ENCODE measurements at places on chromosomes 3 and 15.

GRCh38 chr15:66917904-66918448, 147.4 kb upstream of the SMAD3 start:
- no peak for DNase-seq

- DNase-seq, result no peak
Measured at GRCh38 chr3:13530241-13531009, 18.5 kb upstream of the FBLN2 start.

- no peak for DNase-seq
Measured at GRCh38 chr3:6867269-6867668, 6.4 kb downstream of the GRM7 start.

DNA sequence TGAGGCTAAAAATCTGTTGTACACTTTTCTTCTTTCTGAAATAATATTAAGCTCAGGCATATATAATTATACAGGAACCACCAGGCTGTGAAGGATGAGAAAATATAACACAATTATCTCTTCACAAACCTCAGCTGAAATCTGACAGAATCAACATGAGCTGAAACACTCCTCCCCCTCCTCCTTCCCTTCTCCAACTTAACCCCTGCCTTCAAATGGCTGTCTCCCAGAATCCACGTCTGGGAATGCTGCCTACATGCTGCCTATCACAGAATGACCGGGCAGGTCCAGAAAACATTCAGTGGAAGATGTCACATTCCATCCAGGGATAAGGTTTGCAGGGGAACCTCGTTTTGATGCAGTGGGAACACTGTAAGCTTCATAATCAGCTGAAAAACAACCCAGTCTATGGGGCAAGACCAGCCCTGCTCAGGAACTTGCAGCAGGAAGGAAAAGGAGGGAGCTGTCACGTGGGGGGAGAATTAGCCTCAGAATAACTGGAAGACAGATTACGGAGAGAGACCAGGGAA, 44.0 kb upstream of the SEMA6D start:
- DNase-seq, result no peak

DNA sequence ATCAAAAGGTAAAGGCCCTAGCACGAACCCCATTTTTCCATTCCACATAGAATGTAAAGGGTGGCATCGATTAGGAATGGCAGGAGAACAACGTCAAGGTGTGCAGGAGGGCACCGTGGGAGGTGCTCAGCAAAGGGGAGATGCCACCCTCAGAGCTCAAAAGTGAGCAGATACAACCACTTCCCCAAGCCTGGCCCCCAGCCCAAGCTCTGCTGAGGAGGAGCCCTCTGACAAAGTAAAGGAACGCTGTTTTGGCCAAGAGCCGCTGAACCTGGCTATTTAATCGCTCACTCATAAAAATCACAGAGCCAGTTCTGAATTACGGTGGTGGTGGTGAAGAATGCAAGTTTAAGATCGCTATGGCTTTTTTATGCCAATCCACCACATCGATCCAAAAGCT, 12.4 kb downstream of the GNB5 start:
- no peak for DNase-seq

GRCh38 chr3:17478673-17479072, 263.8 kb downstream of the TBC1D5 start:
- no peak for DNase-seq

DNA sequence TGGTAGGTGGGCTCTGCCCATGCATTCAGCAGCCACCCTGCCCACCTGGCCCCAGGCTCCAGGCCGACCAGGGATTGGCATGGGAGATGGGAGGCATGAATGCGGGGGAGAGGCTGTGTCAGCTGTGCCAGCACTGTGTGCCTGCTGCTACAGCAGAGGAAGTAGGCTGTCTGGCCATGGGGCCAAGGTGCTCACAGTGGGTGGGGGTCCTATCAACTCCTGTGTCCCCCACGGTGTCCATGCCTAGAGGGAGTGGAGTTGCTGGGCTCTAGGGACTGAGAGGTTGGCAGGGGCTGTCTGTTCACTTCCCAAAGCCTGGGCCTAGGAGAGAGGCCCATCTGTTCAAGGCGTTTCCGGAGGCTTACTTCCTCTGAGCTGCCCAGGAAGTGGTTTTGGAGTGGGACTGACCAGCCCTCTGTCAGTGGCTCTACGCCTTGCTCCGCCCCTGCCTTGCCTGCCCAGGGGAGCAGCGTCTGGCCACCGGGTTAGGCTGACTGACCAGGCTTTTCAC, 5.8 kb downstream of the PRKCD start:
- peak; percentile 25 for DNase-seq

GRCh38 chr15:45231864-45232562, 20.0 kb upstream of the SLC28A2 start:
- no peak for DNase-seq

GRCh38 chr3:113531826-113532697, at the start of gene SIDT1:
Gene SIDT1, plus strand, starts transcription at chr3:113532555. Its CDS starts 467 bp downstream, at chr3:113533022.
- no peak for DNase-seq

- no peak for DNase-seq
Measured at GRCh38 chr15:69755551-69756310, 303.1 kb downstream of the RPLP1 start.

GRCh38 chr3:139353920-139354556, 10.2 kb downstream of the MRPS22 start:
- DNase-seq, result no peak

DNA sequence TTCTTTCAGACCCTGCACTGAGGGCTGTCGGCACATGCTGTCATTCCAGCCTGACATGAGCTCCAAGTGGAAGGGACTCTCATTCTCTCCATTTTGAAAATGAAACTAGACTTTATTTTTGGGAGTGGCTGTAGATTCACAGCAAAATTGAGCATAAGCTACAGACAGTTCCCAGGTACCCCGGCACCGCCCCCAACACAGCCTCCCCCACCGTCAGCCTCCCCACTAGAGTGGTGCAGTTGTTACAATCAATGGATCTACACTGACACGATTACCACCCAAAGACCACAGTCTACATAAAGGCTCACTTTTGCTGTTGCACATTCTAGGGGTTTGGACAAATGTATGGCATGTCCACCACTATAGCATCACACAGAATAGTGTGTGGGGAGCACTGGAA, 29.5 kb upstream of the FGD5 start:
- no peak for DNase-seq

DNA sequence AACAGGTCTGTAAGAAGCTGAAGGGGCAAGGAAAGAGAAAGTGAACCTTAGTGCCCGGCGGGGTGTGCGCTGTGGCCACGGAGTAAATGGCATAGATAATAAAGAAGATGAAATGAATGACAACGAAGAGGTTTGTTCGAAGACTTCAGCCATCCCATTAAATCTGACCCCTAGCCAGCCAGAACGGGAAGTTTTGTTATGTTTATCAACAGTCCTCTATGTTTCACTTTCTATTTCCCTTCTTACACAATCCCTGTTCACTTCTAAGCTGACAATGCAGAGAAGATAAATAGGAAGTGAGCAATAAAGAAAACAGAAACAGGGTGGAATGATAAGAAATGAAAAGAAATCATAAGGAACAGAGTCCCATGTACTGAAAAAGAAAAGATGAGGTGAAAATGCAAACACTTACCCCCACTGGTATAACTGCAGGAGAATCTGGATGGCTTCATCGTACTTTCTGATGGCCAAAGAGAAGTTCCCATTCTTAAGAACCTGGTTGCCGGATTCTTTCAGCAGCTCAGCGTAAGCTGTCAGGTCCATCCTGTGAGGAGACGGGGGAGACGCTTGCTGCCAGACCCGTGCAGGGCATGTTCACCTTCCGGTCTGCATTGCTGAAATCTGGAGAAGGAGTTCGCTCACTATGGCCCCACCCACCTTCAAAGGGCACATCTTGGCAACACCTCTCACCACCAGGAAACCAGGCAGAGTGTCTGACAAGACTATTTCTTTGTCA, 36.8 kb downstream of the TRANK1 start:
- no peak for DNase-seq

GRCh38 chr3:127274200-127274760, 13.6 kb downstream of the PRR20G start:
- no peak for DNase-seq

DNA sequence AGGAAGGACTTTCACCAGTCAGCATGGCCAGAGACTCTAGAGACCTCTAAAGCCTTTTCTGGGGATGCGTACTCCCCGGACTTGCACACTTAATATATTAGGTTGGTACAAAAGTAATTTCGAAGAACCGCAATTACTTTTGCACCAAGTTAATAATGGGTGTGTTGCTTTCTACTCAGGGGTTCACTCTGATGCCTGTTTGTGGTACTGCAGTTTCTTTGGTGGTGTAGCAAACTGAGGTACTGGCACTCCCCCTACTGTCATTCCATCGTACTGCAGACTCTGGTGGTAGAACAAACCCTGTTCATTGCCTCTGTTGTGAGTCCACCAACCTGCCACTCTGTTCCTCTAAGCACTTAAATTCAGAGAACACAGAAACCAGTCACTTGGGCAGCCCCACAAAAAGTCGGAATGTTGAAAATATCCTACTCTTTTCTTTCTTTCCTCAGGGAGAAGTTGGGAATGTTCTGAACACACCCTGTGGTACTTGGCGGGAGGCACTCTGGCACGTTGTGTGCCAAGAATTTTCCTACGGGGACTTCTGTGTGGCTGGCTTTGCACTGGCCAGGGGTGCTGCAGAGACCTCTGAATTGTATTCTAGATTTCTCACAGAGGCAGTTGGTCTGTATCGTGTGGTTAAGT, 46.3 kb downstream of the GABRG3 start:
- no peak for DNase-seq

- DNase-seq, result no peak
Measured at GRCh38 chr3:100063929-100064461, 50.3 kb downstream of the FILIP1L start.

- no peak for DNase-seq
Measured at GRCh38 chr15:41655716-41656115, 4.5 kb upstream of the MGA start.

GRCh38 chr3:170497207-170498095, 78.8 kb downstream of the CLDN11 start:
- DNase-seq, result no peak

GRCh38 chr3:16081661-16082060, 92.8 kb upstream of the GALNT15 start:
- DNase-seq, result no peak

GRCh38 chr15:69725275-69725674, 272.7 kb downstream of the RPLP1 start:
- no peak for DNase-seq

GRCh38 chr3:184231671-184232070, 2.3 kb downstream of the VWA5B2 start:
- no peak for DNase-seq

DNA sequence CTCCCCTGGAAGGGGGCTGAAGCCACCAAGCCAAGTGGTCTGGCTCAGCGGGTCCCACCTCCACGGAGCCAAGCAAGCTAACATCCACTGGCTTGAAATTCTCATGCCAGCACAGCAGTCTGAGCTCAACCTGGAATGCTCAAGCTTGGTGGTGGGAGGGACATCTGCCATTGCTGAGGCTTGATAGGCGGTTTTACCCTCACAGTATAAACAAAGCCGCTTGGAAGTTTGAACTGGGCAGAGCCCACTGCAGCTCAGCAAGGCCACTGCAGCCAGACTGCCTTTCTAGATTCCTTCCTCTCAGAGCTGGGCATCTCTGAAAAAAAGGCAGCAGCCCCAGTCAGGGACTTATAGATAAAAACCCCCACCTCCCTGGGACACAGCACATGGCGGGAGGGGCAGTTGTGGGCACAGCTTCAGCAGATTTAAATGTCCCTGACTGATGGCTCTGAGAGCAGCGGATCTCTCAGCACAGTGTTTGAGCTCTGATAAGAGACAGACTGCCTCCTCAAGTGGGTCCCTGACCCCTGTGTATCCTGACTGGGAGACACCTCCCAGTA, 23.2 kb upstream of the IGSF10 start:
- DNase-seq, result no peak

DNA sequence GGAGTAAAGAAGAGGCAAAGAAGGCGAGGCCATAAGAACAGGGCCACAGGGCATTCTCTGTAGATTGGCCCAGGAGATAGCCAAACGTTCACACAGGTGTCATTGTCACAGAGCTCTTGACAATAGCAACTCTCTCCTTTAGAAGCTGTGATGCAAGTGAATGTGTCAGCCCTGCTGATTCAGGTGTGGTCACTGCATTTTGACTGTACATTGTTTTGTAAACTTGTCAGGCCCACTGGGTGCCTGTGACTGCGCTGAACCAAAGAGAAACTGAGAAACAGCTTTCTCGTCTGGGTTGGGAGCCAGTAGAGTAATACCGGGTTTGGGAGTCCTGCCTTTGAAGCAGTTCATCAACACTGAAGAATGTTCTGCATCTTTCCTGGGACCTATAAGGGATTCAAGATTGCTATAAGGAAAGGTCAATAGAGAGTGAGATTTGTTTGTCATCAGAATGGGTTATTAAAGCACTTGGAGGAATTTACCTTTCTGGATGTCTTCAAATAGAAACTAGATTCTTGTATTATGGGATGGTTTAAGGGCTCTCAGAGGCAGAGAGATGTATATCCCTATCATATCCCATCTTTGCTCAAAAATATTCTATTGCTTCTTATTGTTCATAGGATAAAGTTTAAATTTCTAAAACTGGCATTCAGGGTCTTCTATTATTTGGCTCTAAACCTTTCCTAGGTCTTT, 45.4 kb downstream of the TMEM45A start:
- no peak for DNase-seq

DNA sequence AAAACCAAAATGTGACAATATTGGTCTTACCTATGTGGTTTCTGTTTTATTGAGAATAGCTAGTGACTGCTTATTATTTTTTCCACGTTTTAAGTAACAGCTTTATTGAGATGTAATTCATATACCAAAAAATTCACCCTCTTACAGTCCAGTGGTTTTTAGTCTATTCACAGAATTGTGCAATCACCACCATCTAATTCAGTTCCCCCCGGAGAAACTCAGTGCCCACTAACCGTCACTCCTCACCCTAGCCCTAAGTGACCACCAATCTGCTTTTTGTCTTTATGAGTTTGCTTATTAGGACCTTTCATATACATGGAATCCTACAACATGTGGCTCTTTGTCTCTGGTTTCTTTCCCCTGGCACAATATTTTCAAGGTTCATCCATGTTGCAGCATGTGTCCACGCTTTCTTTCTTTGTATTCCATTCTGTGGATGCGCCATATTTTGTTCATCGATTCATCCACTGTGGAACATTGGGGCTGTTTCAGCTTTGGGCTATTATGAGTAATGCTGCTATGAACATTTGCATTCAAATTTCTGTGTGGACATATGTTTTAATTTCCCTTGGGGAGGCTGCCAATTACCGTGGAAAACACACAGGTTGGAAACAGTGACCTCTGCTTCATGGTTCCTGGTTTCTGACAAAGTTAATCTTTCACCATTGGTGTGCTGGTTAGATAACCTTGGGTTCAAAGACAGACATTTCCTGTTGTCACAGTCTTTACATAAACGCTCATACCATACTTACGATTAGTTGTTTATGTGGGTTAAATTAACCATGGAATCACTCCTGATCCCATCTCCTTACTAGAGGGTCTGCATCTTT, 3.2 kb upstream of the BCL2L10 start:
- no peak for DNase-seq

- DNase-seq, result no peak
Measured at GRCh38 chr15:82677720-82678323, 30.7 kb upstream of the CPEB1 start.

- peak; percentile 36 for DNase-seq
Measured at GRCh38 chr3:150761831-150762661, 923 bp downstream of the SIAH2 start.
